ENCODE measurements at places on chromosomes 6 and 20. TPM values are rescaled to one million over a fixed set of nuclear protein-coding genes. Genes with fewer than 3 reads are reported as not detected.

SERPINB1 gene
- 55.8 TPM for total RNA-seq

PSORS1C2 gene
- total RNA-seq = not detected

KCNK16 gene
- not detected for total RNA-seq

DDO gene
- total RNA-seq = not detected

CLDN20 gene
- total RNA-seq = not detected

GRCh38 chr20:32358883-32359632, 927 bp downstream of the ASXL1 start:
- H3K27ac ChIP-seq = peak overlapping the region; percentile 95
- DNase-seq = peak; percentile 88
- peaks cover 68% of the 10 kb centered on the region for H3K4me1 ChIP-seq
- H3K36me3 ChIP-seq = peaks cover 32% of the 10 kb centered on the region

DNA sequence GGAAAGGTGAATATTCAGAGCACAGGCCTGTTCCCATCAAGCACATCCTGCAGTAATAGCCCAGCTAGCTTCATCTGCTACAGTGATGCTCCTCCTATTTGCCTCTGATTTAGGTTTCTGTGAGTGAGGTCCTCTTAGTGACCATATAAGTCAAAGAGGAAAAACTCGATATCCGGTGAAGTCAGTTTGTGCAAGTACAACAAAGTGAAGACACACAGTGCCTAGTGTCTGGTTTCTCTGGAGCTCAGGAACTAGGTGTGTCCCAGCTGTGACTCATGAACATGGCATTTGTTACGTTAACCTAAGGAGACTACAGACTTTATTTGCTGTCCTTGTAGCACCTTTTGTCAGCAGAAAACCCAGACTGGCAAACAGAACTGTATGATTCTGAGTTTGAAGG, 33.9 kb downstream of the EDN1 start:
- peaks cover 3% of the 10 kb centered on the region for H3K27me3 ChIP-seq
- DNase-seq = no peak
- H3K27ac ChIP-seq = no peak overlapping the region
- H3K36me3 ChIP-seq = no peaks in the 10 kb centered on the region
- no peak overlapping the region for H3K4me3 ChIP-seq

- no peak overlapping the region for H3K27ac ChIP-seq
- H3K4me1 ChIP-seq = peaks cover 26% of the 10 kb centered on the region
- H3K27me3 ChIP-seq = peaks cover 5% of the 10 kb centered on the region
- no peaks in the 10 kb centered on the region for H3K36me3 ChIP-seq
- peak overlapping the region; percentile 84 for H3K4me3 ChIP-seq
Measured at GRCh38 chr6:79946272-79947190, 822 bp downstream of the ELOVL4 start.
